ENCODE measurements at places on chromosomes 7 and 10.

DNA sequence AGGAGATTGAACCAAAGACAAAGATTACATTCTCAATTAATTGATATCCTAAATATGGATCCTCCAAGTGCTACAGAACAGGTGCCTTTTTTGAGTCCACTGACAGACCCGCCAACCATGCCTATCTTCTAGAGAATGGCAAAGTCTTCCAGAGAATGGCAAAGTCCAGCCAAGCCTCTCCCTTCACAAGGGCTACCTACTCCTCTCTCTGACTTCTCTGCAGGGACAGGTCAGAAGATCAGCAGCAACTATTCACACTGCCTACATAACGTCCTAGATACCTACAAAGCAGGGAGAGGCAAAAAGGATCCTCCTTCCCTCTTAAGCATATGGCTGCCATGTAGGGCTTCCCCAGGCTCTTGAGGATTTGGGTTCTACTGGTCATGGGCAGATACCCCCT, 12.4 kb downstream of the UBE2H start:
- DNase-seq, result no peak

GRCh38 chr7:79454361-79454960, 994 bp upstream of the MAGI2 start:
- DNase-seq, result no peak

DNA sequence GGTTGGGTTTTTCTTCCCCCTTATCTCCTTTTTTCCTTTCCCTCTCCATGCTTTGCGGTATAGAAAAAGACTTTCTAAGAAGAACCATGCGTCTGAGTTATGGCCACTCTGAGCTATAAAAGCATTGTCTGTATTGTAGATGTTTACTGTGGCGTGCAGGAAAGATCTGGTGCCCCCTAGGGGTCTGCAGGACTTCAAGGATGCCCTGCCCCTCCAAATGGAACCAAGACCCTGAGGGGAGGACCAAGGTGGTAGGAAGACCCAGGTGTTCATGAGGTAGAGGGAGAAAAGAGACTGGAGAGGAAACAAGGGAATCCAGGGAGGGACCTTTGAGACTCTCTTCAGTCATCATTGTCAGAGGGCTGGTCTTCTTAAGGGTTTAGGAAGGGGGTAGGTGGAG, 68.8 kb downstream of the CYP26A1 start:
- DNase-seq, result no peak

- DNase-seq, result no peak
Measured at GRCh38 chr7:101164071-101164840, 1.1 kb downstream of the VGF start.

- no peak for DNase-seq
Measured at GRCh38 chr7:89761173-89761572, 393.1 kb upstream of the STEAP1 start.

DNA sequence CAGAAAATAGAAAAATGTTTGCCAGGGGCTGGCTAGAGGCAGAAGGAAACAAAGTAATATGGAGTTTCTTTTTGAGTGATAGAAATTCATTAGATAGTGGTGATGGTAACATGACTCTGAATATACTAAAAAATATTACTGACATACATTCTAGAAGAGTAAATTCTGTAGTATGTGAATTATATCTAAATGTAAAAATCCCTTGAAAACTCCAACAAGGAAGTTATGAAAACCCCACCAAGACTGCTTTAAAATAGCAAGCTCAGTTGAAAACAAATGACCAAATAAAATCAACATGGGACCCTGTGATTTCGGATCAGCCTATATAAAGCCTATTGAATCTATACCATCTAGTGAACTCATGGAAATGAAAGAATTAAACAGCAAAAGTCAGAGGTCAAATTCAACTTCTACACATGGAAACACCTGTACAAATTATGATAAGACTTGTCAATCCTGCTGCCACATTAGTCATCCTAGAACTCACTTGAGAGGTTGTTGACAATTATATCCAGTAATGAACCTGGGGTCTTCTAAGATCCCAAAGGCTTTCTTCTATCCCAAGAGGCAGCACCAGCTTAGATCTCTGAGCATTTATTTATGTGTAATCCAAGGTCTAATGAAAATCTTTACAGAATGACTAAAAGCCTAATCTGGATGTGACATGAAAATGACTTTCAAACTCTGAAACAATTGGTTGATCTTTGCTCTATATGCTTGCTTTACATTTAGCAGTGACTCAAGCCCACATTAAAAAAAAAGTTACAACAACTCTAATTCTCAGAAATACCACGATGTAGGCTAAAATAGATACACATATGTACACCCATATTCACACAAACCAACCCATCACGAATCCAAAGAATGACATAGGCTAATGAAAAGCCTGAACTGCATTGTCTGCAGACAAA, 59.3 kb downstream of the OSBPL3 start:
- DNase-seq, result no peak
